Stimulated activated CD8-positive, alpha-beta memory T cell treated with anti-CD3 and anti-CD28 coated beads, Interleukin-4, amount 100 ng/mL, for 24 hours (primary cell): ENCODE measurements at places on chromosomes 4 and X.

GRCh38 chr4:176030391-176030790, 35.2 kb upstream of the WDR17 start:
- DNase-seq = no peak

- no peak for DNase-seq
Observed at GRCh38 chrX:23631136-23631535, 36.2 kb upstream of the PRDX4 start.

DNA sequence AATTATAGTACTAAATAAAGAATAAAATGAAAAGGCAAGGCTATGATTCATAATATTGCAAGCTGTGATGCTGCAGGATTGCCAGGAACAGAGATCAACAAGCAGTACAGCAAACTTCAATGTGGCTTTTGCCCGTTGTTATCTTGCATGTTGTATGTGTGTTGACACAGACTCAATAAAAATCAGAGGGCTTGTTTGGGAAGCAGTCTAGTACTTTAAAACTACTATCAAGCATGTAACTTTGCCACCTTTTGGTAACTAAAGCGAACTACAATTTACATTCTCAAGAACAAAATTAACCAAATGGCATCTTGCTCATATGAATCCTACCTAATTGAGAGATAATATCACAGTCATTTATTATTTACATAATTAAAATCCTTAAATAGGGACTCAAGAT, 79.8 kb upstream of the GPM6A start:
- DNase-seq = no peak

GRCh38 chrX:3621414-3621813, 92.0 kb downstream of the PRKX start:
- no peak for DNase-seq

DNA sequence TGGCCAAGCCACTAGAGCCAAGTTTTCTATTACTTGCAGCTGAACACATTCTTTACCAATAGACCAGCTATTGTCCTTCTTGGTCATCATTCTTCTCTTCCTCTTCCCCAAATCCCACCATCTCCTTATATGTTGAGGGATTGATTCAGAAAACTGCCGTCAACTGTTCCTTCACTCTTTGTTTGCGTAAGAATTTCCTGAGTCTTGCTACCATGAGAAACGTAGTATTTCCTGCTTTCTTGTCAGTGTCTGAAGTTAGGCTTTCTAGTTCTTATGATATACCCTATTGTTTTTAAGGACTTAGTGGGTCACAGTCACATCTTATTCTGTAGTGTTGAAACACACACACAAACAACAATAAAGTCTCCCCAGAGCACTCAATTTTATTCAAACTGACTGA, 20.1 kb downstream of the IGFBP7 start:
- no peak for DNase-seq

DNA sequence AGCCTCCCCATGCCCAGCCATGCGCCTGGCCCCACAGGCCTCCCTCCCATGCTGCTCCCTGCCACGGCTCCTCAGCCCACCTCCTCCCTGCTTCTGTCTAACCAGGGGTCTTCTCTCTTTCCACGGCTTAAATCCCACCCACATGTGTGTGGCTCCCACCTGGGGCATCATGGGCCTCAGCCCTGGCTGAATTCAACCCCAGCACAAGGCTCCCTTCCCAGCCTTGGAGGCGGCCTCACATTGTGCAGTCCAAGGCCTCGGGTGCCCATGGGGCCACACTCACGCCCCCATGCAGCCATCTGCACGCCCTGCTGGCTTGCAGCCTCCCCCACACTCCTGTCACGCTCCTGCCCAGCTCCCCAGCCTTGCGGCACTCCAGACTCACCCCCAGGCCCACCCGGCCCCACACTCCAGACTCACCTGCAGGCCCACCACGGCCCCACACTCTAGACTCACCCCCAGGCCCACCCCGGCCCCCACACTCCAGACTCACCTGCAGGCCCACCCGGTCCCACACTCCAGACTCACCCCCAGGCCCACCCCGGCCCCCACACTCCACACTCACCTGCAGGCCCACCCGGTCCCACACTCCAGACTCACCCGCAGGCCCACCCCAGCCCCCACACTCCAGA, 27.0 kb downstream of the MAEA start:
- no peak for DNase-seq

GRCh38 chr4:44157611-44158277, 290.9 kb downstream of the KCTD8 start:
- no peak for DNase-seq

- no peak for DNase-seq
Observed at GRCh38 chrX:19057856-19058255, 64.4 kb downstream of the ADGRG2 start.

GRCh38 chr4:86960557-86960961, 25.7 kb downstream of the AFF1 start:
- DNase-seq = no peak

DNA sequence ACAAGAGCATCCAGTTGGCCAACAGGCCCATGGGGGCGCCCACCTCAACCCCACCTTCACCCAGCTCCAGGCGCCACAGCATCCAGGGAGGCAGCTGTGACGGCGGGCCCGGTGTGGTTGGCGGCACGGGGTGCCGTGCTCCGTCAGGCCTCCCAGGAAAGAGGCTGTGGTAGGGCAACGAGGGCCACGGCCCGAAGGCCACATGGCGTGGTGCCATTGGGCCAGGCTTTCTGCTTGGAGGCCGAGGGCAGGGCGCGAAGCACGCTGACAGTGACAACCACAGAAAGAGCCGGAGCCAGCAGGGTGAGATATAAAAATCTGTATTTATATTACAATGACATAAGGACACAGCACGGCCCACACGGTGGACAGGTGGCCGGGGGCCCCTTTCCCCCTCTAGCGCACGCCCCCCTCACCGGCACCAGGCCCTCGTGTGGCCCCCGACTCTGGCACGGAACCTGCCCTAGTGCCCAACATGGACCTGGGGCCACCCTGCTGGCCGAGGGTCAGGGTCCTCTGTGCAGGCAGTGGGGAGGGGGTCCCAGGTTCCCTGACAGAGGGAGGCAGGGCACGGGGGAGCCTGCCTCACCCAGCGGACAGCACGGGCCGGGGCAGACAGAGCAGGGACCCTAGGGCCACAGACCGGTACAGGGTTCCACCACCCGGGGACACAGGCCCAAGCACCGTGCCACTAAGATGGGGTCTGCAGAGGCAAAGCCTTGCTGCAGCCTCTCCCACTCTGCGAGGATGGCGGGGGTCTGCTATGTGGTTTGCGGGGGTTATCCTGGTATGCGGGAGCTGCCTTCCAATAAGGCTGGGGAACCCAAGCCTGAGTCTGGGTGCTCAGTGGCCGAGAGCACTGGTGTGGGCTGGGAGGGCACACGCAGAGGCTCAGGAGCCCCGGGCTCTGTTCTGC, 5.5 kb upstream of the HAUS3 start:
- no peak for DNase-seq

DNA sequence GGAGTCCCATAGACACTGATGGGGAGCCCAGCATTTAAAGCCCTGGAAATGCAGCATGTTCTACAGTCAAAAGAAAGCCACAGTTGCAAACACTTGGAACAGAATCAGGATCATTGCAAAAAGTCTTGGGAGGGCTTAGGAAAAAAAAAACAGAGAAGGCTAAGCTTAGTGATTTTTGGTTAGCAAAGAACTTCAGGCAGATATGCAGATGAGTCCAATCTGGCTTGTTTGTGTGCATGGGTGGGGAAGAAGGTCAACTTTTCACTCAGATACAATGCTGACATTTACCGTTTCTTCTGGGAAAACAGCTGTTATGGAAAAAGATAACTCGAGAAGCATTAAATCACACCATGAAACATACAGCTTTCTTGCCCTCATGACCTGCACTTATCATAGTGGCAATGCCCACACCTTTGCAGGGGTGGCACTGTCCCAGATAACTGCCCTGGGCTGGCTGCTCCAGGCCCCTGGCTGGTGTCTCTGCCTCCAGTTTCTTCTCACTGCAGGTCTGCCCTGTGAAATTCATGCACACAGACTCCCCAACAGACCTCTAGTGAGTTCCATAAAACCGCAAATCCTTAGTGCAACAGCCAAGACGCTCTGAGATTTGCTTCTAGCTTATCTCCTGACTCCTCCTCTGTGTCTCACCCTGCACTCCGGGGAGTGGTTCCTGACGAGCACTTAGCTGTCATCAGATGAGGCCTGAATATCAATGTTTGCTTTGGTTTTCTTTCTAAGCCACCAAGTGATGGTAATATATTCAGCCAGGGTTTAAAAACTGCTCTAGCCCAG, 99.2 kb downstream of the DRD5 start:
- DNase-seq = no peak

DNA sequence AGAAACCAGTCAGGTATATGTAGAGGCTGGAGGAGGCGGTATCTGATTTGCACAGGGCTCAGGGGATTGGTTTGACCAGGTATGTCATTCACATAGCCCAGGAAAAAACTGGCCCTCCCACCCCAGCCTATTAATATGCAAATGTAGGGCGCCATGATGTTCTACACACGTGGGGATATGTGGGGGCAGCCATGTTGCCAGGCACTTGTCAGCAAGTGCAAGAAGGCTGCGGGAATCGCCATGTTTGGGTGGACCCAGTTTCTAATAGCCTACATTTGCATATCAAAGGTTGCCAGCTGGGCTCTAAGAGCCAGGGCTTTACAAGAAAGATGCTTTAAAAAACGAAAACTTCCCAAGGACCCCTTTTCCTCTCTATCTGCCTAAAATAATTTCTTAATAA, 335.1 kb downstream of the SMARCA1 start:
- DNase-seq = no peak

- DNase-seq = no peak
Observed at GRCh38 chr4:169397762-169398161, 127.0 kb upstream of the SH3RF1 start.

GRCh38 chrX:136708348-136708747, 60.4 kb downstream of the CD40LG start:
- no peak for DNase-seq

DNA sequence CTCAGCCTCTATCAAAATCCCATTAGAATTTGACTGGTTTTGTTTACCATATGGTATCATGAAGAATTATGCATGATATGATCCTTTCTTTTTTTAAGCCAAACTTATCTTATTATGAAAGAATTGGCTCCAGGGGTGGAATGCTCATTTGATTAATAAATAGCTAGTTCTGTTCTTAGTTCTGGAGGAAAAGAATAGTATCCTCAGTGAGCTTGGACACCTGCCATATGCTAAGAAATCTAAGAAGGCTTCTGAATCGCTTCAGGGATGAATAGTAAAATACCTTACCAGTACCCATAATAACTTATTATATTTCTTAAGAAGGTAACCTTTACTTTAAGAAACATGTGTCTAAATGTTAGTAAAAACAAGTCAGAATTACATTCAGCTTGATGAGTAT, 803.6 kb downstream of the ADGRL3 start:
- DNase-seq = no peak

DNA sequence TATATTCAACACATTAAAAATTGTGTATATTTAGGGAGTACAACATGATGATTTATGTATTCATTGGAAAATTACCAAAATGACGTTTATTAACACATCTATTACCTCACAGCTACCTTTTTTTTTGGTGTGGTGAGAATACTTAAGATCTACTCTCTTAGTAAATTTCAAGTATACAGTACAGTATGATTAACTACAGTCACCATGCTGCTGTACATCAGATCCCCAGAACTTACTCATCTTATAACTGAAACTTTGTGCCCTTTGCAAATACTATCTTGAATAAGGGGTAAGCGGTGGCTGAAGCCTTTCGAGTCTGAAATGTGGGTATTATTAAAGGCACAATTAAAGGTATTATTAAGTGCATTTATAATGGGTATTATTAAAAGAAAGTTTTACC, 976 bp downstream of the PHKA1 start:
- DNase-seq = no peak

- DNase-seq = no peak
Observed at GRCh38 chr4:8765084-8765483, 106.6 kb downstream of the HMX1 start.

- DNase-seq = no peak
Observed at GRCh38 chr4:125849869-125850268, 535.1 kb downstream of the FAT4 start.

- DNase-seq = no peak
Observed at GRCh38 chr4:153364061-153364460, 19.6 kb downstream of the MND1 start.

DNA sequence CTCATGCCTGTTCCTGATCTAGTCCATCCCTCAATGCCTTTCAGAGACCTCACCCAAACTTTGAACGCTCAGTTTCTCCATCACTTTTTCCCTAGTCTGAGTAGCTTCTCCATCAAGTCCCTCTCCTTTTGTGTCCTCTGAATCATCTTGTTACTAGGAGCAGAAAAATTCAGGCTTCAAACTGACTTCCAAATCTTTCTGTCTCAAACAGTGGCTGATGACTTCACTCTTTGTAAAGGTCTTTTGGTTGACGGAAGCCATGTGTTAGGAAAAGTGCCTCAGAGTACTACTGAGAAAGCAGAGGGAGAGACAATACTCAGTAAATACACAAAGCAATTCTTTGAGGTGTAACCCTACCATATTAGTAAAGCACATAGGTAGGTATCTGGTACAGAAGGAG, 65.7 kb upstream of the CAMK2D start:
- DNase-seq = no peak

DNA sequence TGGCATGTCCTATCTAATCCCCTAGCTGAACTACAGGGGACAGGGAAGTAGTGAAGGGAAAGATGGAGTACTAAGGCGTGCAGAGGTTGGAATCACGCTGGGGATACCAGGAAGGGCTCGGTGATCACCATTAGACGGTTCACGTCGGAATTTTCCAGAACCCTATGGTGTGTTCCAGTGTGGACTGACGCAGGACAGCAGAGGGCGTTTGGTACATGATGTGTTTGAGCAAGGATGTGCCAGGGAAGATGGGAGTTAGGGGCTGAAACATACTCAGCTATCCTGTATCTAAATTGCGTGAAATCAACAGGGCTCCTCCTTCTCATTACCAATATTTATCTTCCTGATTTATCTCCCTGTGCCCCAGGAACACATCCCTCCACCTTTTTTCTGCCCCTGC, 33.7 kb downstream of the PRPS2 start:
- no peak for DNase-seq

- DNase-seq = no peak
Observed at GRCh38 chrX:75968293-75968692, 183.2 kb upstream of the MAGEE2 start.

GRCh38 chrX:121902463-121902862, 855.1 kb downstream of the GLUD2 start:
- no peak for DNase-seq

GRCh38 chr4:169147191-169147590, 123.6 kb downstream of the SH3RF1 start:
- no peak for DNase-seq

DNA sequence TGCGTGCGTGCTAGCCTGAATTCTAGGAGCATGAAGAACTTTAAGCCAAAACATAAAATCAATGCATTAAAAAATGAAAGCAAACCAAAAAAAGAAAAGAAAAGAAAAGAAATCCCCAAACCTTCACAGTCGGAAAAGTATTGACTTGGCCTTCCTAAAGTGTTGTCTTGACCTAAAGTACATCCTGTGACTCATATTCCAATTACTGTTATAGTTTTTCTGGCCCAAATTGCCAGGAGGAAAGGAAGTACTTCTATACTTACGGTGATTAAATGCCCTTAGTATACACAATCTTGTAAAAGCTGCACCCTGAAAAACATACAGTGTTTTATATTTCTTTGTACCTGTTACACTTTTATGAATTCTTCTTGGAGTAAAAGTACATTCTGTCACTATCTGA, 512.8 kb downstream of the ANKRD50 start:
- no peak for DNase-seq
